ENCODE measurements at places on chromosomes 6 and 20.

DNA sequence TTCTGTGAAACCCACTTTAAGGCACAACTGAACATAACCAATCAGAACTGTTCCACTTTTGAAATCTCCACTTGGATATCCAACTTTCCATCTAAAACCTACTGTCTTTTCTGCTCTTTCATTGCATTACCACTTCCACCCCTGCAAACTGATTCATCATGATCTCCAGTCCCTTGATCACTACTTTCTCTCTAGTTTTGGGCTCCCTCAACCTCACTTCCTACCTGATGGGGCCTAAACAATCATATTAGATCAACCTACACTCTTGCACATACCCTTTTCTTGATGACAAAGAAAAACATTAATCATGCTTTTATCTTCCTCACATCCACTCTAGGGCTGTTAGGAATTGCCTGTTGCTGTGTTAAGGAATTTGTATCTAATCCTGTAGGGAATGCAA lies 137.6 kb downstream of the PDSS2 start:
- DNase-seq: no peak

DNA sequence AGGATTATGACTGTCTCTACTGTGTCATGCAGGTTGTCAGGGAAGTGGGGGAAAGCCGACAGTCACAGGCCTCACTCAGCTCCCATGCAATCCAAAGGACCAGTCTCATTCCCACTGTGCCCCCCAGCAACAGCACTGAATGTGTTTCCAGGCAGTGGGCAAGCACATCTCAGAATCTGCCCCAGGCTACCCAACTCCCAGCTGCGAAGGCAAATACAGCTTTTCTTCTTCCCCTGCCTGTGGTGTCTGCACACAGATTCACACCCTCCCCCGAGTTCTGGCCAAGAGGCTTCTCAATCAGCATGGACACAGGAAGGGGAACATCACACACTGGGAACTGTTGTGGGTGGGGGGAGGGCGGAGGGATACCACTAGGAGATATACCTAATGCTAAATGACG lies 75.3 kb downstream of the SNAP91 start:
- DNase-seq: no peak

DNA sequence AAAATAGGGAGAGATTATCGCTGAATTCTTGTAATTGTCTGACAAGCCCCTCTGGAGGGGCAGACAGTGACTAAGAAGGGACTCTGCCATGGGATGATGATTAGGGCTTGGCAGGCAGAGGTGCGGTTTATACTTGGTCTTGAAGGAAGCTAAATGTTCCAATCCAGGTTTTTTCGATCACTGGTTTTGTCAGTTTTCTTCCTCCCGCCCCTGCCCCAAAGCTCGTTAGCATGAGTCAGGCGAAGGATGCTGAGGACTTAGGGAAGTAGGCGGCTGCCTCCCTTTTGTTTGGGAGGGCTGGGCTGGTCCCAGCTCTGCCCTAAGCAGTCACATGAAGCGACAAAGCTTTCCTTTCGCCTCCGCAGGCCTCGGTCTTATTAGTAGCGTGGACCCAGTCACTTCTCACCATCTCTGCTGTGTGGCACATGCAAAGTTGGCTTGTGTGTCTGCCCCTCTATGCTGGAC lies 314.2 kb downstream of the CDC5L start:
- DNase-seq: no peak

DNA sequence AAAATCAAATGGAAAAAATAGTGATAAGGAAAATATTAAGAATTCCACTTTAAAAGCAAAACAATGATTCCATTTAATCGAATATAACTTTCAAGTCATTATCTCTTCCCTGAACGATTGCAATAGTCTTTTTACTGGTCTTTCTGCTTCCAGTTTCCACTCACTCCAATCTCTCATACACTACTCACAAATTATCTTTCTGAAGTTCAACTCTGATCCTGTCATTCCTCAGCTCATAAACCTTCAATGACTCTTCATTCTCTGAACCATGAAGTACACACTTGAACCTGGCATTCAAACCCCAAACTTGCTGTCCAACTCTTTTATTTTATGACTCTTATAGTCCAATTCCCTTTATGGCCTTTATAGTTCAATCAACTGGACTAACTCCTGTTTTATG lies 304.1 kb upstream of the TCF21 start:
- DNase-seq: no peak

- DNase-seq: peak; percentile 97
These were observed 59.7 kb upstream of the EEF1A1 start for GRCh38 chr6:73580247-73581149.

GRCh38 chr6:145866456-145867396 lies 52.1 kb upstream of the FBXO30 start:
- no peak for DNase-seq

- no peak for DNase-seq
These were observed 31.4 kb downstream of the FOXP4 start for GRCh38 chr6:41577356-41578216.

- no peak for DNase-seq
These were observed 67.1 kb downstream of the NOL4L start for GRCh38 chr20:32517914-32518592.

- DNase-seq: peak; percentile 57
These were observed at the start of gene GMEB2 for GRCh38 chr20:63626424-63627128. GMEB2 (minus strand) TSS chr20:63627101; CDS start chr20:63619397, 7,704 bp downstream.

DNA sequence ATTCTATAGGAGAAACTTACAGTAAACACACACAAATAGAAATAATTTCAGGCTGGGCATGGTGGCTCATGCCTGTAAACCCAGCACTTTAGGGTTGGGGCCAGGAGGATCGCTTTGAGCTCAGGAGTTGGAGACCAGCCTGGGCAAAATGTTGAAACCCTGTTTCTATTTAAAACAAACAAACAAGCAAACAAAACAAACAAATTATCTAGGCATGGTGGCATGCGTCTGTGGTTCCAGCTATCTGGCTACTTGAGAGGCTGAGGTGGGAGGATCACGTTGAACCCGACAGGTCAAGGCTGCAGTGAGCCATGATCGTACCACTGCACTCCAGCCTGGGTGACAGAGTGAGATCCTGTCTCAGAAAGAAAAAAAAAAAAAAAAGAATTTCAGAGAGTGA lies 64.0 kb downstream of the NHLRC1 start:
- no peak for DNase-seq

- DNase-seq: peak; percentile 79
These were observed at the start of gene LRRC73 for GRCh38 chr6:43509984-43510826. LRRC73 (minus strand) TSS chr6:43510346; CDS start chr6:43509785, 561 bp downstream.

DNA sequence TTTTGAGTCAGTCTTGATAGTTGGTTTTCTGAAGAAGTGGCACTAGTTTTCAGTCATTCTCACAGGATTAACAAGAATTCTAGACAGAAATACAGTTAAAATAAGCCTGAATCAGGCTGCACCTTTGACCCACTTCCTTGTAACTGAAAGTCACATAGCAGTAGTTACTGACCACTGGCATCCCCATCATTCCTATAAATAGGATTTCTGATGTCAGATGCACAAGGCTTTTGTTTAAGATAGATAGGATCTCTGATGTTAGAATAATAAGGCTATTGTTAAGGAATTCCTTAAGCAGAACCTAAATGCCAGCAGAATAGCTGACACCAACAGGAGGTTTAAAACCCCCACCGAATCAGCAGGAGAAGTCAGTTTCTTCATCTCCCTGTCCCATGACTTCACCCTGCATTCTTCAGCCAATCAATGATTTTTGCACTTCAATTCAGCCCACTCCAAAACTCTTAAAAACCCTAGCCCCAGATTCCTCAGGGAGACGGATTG lies 30.6 kb upstream of the ZBTB24 start:
- DNase-seq: no peak

DNA sequence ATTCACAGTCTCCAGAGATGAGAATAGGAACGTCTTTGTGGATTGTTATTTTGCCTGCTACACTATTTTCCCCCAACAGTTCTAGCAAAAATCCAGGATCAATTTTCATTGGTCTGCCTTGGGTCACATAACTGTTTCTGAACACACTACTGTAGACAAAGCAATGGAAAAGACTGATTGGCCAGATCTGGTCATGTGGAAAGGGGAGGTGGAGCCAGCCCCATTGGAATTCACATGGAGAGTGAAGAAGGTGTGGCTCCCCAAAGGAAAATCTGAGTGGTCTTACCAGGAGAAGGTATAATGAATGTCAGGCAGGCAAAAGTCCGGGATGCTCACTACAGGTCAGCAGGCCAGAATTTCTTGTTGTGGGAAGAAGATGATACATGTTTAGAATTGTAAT lies 9.5 kb upstream of the TP53RK start:
- no peak for DNase-seq

GRCh38 chr6:43328528-43328927 lies 19.9 kb upstream of the CRIP3 start:
- DNase-seq: no peak

- no peak for DNase-seq
These were observed 143.8 kb upstream of the LAMA2 start for GRCh38 chr6:128739112-128739511.

DNA sequence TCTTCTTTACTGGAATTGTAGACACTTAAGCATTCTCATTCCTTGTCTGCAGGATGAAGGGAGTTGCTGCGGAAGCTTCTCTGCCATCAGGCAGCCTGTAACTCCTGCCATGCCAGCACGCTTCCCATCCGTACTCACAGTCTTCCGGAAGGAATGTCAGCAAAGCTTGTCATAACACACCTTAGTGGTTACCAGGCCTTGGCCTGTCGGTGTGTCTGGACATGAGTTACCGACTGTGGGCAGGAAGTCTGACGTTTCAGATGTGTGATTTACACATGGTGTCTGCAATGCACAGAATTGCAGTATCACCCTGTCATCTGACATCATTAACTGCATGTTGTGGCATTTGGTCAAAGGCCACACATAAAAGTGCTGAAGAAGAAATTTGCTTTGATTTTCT lies 102.2 kb downstream of the SLC24A3 start:
- no peak for DNase-seq
